ENCODE measurements at places on chromosomes 5 and 9. TPM values are rescaled to one million over a fixed set of nuclear protein-coding genes. Genes with fewer than 3 reads are reported as not detected.

The SLC34A3 gene
- not detected for total RNA-seq

The FRRS1L gene
- not detected for total RNA-seq

The SLC36A2 gene
- total RNA-seq = not detected

The NR5A1 gene
- total RNA-seq = not detected

The SLC6A3 gene
- not detected for total RNA-seq

The GAS1 gene
- 0.60 TPM for total RNA-seq

The HMCN2 gene
- under 0.01 TPM for total RNA-seq

The ANXA2R gene
- 3.2 TPM for total RNA-seq

The SHC3 gene
- total RNA-seq = 1.7 TPM

The INPP5E gene
- 3.8 TPM for total RNA-seq

The NDOR1 gene
- 5.4 TPM for total RNA-seq

The COL23A1 gene
- total RNA-seq = 0.39 TPM

The CBY3 gene
- total RNA-seq = not detected

The PDE6A gene
- total RNA-seq = 0.12 TPM

The FOXD4L4 gene
- not detected for total RNA-seq

The ATOSB gene
- 16.6 TPM for total RNA-seq

The ZNF346 gene
- total RNA-seq = 10.0 TPM

The MRPL36 gene
- total RNA-seq = 81.1 TPM

The ORM2 gene
- not detected for total RNA-seq

The RFX3 gene
- total RNA-seq = 3.5 TPM

The SYK gene
- total RNA-seq = not detected

The GABRA6 gene
- not detected for total RNA-seq

The STK10 gene
- 20.1 TPM for total RNA-seq

The CDH9 gene
- not detected for total RNA-seq

The DNLZ gene
- total RNA-seq = 15.3 TPM

The GDF9 gene
- 0.12 TPM for total RNA-seq

The AK8 gene
- not detected for total RNA-seq

The TSSK1B gene
- total RNA-seq = not detected
